ENCODE measurements at places on chromosomes 2 and 18. TPM values are rescaled to one million over a fixed set of nuclear protein-coding genes. Genes with fewer than 3 reads are reported as not detected.

The OSBPL6 gene
- 0.11 TPM for total RNA-seq

The EPB41L3 gene
- total RNA-seq: not detected

The FMNL2 gene
- total RNA-seq: 2.8 TPM

The CETN1 gene
- not detected for total RNA-seq

The DHRS9 gene
- total RNA-seq: 0.40 TPM

The RNF125 gene
- total RNA-seq: not detected

The VIT gene
- not detected for total RNA-seq

The VWC2L gene
- total RNA-seq: not detected

The NETO1 gene
- total RNA-seq: not detected

The ASPRV1 gene
- total RNA-seq: 0.71 TPM

The PPP1R1C gene
- not detected for total RNA-seq

The NMS gene
- not detected for total RNA-seq

The CTLA4 gene
- not detected for total RNA-seq

The RGPD3 gene
- not detected for total RNA-seq

The VWA3B gene
- not detected for total RNA-seq

The POTEI gene
- 0.87 TPM for total RNA-seq

The ACMSD gene
- not detected for total RNA-seq

The STK36 gene
- 33.5 TPM for total RNA-seq

The CENPA gene
- total RNA-seq: 21.1 TPM

The EVA1A gene
- total RNA-seq: not detected

The SERPINB12 gene
- total RNA-seq: not detected

The TMEM169 gene
- not detected for total RNA-seq

The DSG1 gene
- 16.2 TPM for total RNA-seq

The FAM237A gene
- not detected for total RNA-seq

The LOXHD1 gene
- total RNA-seq: not detected

The TMEM182 gene
- 26.5 TPM for total RNA-seq

The IL36A gene
- total RNA-seq: not detected

The DLX2 gene
- total RNA-seq: 0.97 TPM

The DSG4 gene
- 8.3 TPM for total RNA-seq

The SLC11A1 gene
- total RNA-seq: 1.9 TPM

The TFPI gene
- not detected for total RNA-seq

The NR4A2 gene
- total RNA-seq: 0.40 TPM

The SH3BP4 gene
- not detected for total RNA-seq

The MC2R gene
- total RNA-seq: not detected

The SLC9A4 gene
- not detected for total RNA-seq

The EVX2 gene
- not detected for total RNA-seq

The HOXD3 gene
- total RNA-seq: not detected

The UGT1A3 gene
- not detected for total RNA-seq

The ABCB11 gene
- total RNA-seq: not detected

The IL1RL1 gene
- not detected for total RNA-seq

The ELAC1 gene
- total RNA-seq: 6.6 TPM

The UGT1A8 gene
- 0.18 TPM for total RNA-seq

The DRC1 gene
- not detected for total RNA-seq

The IL1R1 gene
- total RNA-seq: not detected

The AAMP gene
- 204 TPM for total RNA-seq

The PRSS56 gene
- total RNA-seq: not detected

The LTBP1 gene
- total RNA-seq: 11.8 TPM

The GALNT3 gene
- total RNA-seq: 3.0 TPM

The GALR1 gene
- total RNA-seq: not detected

The TDRD15 gene
- not detected for total RNA-seq

The ANKRD29 gene
- not detected for total RNA-seq

The PPP4R1 gene
- total RNA-seq: 28.7 TPM

The RIT2 gene
- total RNA-seq: not detected

The FEV gene
- not detected for total RNA-seq

The MALL gene
- not detected for total RNA-seq

The MYO5B gene
- not detected for total RNA-seq

The MATN3 gene
- not detected for total RNA-seq

All from Karpas-422 (cell line).